Osteocyte (in vitro differentiated cells): ENCODE measurements at places on chromosomes 7 and 10. TPM values are rescaled to one million over a fixed set of nuclear protein-coding genes. Genes with fewer than 3 reads are reported as not detected.

PNLIPRP3 gene
- not detected in 2 replicates for total RNA-seq

ABHD11 gene
- 14.0 and 17.4 TPM in 2 replicates for total RNA-seq

DNA sequence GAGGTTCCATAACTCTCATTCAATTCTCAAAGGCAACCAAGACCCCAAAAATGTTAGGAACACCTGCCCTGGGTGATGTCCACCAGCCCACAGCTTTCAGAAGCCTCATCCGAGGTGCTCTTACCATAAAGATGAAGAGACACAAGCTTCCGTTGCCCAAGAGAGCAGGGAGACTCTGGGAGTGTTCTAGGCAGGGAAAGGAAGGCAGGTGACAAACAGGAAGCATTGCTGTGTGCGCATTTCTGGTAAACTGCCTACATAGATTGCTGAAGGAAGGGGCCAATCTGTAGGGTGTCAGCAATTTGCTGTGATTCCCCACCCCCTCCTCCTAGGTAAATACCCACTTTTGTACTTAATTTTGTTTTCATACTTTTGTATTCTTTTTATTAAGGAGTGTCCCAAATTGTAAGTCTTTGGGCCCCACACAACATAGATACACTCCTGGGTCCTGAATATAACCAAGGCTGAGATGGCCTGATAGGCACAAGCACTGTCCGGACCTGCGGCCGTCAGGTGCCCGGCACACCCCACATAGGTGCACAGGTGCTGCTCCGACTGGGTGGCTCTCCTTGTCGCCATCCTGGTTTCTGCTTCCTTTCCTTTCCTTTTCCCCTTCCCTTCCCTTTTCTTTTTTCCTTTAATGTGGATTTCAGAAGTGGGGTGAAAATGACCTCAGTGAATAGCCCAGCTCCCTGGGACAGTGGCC lies 51.4 kb upstream of the SMNDC1 start:
- no peaks in the 10 kb centered on the region for H3K27me3 ChIP-seq
- peaks cover 34% of the 10 kb centered on the region for H3K4me1 ChIP-seq
- no peak overlapping the region for H3K27ac ChIP-seq
- H3K36me3 ChIP-seq: no peaks in the 10 kb centered on the region
- DNase-seq: no peak

GRCh38 chr7:153247926-153248325 lies 488.4 kb downstream of the ACTR3B start:
- H3K27ac ChIP-seq: no peak overlapping the region
- no peaks in the 10 kb centered on the region for H3K4me1 ChIP-seq
- DNase-seq: no peak
- H3K27me3 ChIP-seq: no peaks in the 10 kb centered on the region
- no peak overlapping the region for H3K4me3 ChIP-seq

DNA sequence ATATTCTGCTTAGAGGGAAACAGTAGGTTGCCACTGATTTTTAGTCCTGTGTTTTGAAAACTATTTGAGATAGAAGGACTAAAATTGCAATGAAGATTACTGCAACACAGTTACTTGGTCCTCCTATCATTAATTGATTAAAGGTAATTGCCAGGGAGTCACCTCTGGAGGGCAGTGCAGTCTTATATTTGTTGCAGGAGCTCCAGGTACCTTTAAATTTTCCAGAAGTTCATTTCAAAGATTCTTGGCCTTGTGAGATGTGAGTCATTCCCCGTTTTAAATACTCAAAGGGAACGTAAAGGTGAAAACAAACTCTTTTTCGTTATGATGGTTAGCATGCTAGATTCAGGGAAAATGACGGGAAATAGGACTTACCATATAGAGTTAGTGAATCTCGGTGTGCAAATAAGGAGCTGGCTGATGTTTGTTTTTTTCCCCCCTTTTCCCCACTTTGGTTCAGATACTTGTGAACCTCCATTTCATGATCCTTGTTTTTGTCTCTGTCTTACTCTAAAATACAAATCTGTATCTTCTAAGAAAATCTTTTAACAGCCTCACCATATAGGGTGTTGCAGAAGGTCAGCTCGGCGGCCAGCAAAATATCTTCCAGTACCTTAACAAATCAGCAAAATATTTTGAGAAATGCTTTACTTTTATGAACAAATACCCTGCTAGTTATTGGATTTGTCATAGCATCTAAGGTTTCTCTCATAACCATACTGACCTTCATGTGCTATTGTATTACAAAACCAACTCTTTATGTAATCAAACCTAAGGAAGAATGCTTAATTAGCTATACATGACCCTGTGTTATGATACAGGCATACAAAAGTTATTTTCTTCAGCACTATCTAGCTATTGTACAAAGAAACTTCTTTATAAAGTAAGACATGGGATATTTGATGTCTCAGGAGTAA lies 143.0 kb upstream of the HDAC9 start:
- H3K4me1 ChIP-seq: peaks cover 9% of the 10 kb centered on the region
- no peak for DNase-seq
- H3K4me3 ChIP-seq: no peak overlapping the region
- H3K36me3 ChIP-seq: no peaks in the 10 kb centered on the region

- H3K4me3 ChIP-seq: no peak overlapping the region
- no peaks in the 10 kb centered on the region for H3K4me1 ChIP-seq
- no peak overlapping the region for H3K27ac ChIP-seq
These were observed 59.6 kb upstream of the PPP2R2D start for GRCh38 chr10:131841131-131841660.

DNA sequence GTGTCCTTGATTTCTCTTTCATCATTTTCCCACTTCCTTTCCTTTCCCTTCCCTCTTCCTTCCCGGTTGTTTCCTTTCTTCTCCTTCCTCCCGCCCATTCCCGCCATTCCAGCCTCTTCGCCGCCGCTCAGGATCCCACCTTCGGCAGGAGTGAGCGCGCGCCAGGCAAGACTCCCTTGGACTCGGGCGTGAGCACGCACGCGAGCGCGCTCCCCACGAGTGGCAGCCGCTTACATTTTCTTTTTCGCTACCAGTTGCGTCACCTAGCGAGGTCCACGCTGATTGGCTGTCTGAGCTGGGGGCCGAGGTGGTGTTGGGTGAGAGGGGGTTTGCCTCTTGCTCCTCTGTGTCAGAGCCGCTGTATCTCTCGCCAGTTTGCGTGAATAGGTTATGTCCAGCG lies 11.8 kb downstream of the ZAN start:
- no peaks in the 10 kb centered on the region for H3K4me1 ChIP-seq
- peaks cover 8% of the 10 kb centered on the region for H3K27me3 ChIP-seq

DNA sequence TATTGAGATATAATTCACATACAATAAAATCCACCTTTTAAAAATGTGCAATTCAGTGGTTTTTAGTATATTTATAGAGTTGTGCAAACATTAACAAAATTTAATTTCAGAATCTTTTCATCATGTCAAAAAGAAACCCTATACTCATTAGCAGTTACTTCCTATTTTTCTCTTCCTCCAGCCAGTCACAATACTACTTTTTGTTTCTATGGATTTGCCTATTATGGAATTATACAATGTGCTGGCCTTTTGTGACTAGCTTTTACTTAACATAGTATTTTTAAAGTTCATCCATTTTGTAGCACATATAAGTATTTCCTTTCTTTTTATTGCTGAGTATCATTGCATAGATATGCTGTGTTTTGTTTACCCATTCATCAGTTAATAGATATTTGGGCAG lies 199.9 kb upstream of the IMMP2L start:
- H3K36me3 ChIP-seq: peaks cover 27% of the 10 kb centered on the region
- DNase-seq: no peak
- H3K4me1 ChIP-seq: peaks cover 28% of the 10 kb centered on the region
- no peak overlapping the region for H3K27ac ChIP-seq
- H3K4me3 ChIP-seq: no peak overlapping the region

- H3K4me1 ChIP-seq: peaks cover 5% of the 10 kb centered on the region
- H3K4me3 ChIP-seq: no peak overlapping the region
- no peak for DNase-seq
- H3K36me3 ChIP-seq: no peaks in the 10 kb centered on the region
- H3K27me3 ChIP-seq: no peaks in the 10 kb centered on the region
These were observed 277.8 kb downstream of the EXOC4 start for GRCh38 chr7:133530682-133531081.

DNA sequence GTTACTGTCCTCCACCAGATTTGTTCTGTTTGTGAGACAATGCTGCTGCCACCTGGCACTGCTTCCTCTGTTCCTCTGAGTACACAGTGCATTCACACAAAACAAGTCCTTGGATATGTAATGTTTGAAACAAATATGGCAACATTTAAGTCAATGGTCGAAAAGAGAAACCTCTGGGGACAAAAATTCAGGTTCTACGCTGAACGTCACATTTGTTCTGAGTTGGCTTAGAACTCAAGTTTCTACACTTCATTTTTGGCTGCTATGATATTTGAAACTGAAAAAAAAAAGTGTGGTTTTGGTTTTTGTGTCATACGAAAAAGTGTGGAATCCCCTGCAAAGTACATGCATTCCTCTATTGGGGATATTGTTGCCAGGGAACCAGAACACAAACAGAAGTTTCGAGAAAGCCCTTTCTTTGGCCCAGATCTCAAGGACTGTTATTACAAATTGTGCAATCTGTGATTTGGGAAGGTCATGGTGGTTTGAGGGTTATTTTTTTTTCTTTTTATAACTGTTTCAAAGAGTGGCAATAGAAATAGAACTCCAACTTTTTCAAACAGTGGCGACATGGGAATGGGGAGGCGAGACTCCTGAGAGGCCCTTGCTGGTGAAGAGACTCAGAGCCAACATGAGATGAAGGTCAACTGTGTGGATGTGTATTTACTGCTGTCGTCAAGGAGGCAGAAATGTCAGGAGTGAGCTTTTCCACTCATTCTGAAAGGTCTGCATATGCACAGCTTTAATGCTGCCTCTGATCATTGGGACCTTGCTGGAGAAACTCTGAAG lies 127.5 kb downstream of the CUBN start:
- no peak overlapping the region for H3K4me3 ChIP-seq
- H3K4me1 ChIP-seq: peaks cover 61% of the 10 kb centered on the region
- DNase-seq: no peak
- H3K27me3 ChIP-seq: no peaks in the 10 kb centered on the region

DNA sequence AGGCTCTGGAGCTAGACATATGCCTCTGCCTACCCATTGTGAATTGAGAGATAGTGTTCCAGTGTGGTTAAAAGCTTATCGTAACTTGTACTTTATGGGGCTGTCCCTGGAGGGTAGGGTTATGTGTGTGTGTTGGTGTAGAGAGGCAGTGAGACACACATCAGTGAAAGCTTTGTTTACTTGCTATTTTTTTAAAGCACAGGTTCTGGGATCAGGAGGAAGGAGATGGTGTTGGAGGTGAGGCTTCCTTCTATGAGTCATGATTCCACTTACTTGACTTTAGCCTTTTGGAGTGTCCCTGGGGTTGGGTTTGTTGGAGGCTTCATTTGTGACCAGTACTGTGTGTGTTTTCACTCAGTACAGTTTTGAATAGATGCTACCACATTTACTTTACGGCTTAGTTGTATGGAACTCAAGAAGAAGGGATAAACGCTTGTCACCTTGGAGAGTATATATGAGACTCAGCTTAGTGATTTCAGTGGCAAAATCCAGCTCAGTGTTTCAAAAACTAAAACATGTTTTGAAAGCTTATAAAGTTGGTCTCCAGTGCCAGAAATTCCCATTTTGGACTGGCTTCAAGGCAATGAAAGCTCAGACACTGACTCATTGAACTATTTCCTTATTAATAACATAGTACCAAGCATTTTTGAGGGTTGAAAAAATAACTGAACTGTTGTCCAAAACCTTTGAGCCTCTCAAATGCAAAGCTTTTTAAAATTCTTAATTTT lies 106.2 kb downstream of the PLXDC2 start:
- DNase-seq: no peak
- H3K36me3 ChIP-seq: no peaks in the 10 kb centered on the region
- no peaks in the 10 kb centered on the region for H3K27me3 ChIP-seq
- H3K27ac ChIP-seq: peak overlapping the region; percentile 92
- peak overlapping the region; percentile 41 for H3K4me3 ChIP-seq

DNA sequence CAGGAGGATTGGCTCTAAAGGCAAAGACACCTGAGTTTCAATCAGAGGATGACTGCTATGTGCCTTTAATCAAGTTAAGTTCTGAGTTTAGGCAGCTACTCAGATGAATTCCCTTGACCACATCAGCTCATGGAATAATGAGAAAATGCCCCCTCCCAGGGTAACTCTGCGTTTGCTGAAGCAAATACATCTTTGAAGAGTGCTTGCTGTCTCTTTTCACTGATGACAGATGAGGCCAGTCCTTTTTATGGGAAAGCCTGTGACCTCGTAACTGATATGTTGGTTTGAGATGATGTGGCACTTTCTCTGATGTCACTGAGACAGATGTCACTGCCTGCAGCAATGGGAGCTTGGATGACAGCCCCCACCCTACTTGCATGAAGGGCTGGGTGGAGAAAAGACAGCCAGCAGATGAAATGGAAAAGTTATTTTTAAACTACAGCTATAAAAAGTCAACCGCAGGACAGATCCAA lies 43.7 kb upstream of the DGKI start:
- H3K4me3 ChIP-seq: no peak overlapping the region
- no peaks in the 10 kb centered on the region for H3K27me3 ChIP-seq
- no peak for DNase-seq
- H3K36me3 ChIP-seq: peaks cover 60% of the 10 kb centered on the region
- no peak overlapping the region for H3K27ac ChIP-seq
- peaks cover 22% of the 10 kb centered on the region for H3K4me1 ChIP-seq

- H3K27me3 ChIP-seq: no peaks in the 10 kb centered on the region
- H3K27ac ChIP-seq: peak within 1 kb of the TSS; percentile 80
- H3K36me3 ChIP-seq: no peaks in the 10 kb centered on the region
- peaks cover 26% of the 10 kb centered on the region for H3K4me1 ChIP-seq
- peak; percentile 86 for DNase-seq
These were observed at the start of gene CASD1 for GRCh38 chr7:94509264-94509886. Gene CASD1 (plus strand): TSS chr7:94509809. CDS start chr7:94510085, 276 bp downstream.

GRCh38 chr10:80324891-80325364 lies 31.6 kb downstream of the DYDC1 start:
- peaks cover 16% of the 10 kb centered on the region for H3K27me3 ChIP-seq
- no peak overlapping the region for H3K4me3 ChIP-seq
- no peak overlapping the region for H3K27ac ChIP-seq
- no peaks in the 10 kb centered on the region for H3K36me3 ChIP-seq

GRCh38 chr7:2523461-2523936 lies 3.9 kb downstream of the LFNG start:
- H3K4me3 ChIP-seq: peak overlapping the region; percentile 18
- no peak overlapping the region for H3K27ac ChIP-seq
- peaks cover 66% of the 10 kb centered on the region for H3K4me1 ChIP-seq
- H3K36me3 ChIP-seq: peaks cover 4% of the 10 kb centered on the region

DNA sequence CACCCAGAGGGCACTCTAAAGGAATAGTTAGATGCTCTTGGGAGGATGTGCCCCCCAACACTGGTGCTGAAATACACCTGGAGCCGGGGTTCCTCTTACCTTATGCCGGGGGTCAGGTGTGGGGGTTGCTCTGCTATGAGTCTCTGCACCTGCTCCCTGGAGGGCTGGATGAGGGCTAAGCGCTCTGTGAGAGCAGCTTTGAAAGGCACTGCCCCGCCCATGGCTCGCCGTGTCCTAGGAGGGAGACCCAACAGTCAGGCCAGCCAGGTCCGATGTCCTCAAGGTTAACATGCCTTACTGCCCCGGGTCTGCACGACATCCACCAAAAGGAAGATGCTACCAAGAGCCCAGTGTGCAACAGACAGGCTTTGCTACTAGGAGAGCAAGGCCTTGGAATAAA lies 31.7 kb downstream of the PSPH start:
- no peak for DNase-seq
- H3K4me3 ChIP-seq: no peak overlapping the region
- no peak overlapping the region for H3K27ac ChIP-seq
- H3K27me3 ChIP-seq: no peaks in the 10 kb centered on the region
- H3K4me1 ChIP-seq: no peaks in the 10 kb centered on the region
